Retinal pigment epithelial cell (primary cell): ENCODE measurements at places on chromosomes 16 and 17.

- DNase-seq: no peak
Measured at GRCh38 chr17:16428098-16428882, 12.9 kb downstream of the TRPV2 start.

DNA sequence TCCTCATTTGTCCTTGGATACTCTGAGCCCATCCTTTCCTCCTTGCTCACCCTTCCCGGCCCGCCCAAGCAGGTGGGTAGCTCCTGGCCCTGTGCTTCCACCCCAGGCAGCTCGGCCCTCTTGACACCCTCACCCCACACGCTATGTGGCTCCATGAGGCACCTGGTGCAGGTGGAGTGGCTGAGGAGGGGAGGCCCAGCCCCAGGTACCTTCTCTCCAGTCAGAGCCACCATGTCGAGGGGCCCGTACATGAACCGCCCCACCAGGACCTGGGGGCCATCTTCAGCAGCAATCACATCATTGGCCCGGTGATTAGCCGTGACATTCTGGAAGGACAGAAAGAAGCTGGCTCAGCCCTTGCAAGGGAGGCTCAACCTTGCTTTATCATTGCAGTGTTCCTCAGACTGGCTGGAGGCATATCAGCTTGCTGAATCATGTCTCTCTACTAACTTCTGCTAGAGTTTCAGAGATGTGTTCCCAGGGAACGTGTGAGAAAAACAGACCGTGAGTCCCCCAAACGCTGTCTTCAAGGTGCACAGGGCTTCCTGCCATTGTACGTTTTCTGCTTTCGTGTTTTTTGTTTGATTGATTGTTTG is 20.3 kb downstream of the PIMREG start:
- no peak for DNase-seq

DNA sequence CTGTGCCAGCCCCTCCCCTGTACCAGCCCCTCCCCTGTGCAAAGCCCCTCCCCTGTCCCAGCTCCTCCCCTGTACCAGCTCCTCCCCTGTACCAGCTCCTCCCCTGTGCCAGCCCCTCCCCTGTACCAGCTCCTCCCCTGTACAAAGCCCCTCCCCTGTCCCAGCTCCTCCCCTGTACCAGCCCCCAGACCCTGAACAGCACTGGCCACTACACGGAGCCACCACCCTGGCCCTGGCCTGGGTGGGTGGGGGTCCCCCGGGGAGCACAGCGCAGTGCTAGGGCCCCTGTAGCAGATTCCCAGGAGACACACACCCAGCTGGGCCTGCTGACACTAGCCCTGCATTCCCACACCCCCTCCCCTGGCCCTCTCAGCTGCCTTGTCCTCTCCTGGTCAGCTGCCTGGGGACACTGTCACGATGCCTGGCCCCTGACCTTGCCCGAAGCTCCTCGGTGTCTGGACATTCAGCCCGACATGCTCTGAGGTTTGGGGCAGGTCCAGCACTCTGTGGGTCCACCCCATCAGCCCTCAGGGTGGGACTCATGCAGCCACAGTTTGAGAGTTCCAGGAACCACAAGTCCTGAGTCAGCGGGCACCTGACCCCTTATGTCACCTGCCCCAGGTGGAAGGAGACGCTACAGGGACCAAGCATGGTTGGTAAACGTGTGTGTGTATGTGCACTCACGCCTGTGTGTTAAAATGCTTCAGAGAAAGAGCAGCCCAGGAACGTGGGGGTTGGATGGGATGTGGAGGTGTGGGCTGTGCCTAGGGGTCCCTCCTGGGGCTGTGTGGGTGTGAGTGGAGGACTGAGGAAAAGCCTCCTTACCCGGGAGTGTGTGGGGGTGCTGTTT is 114.2 kb downstream of the METRNL start:
- DNase-seq: no peak

GRCh38 chr17:56994009-56994792 is 16.3 kb downstream of the SCPEP1 start:
- DNase-seq: no peak

DNA sequence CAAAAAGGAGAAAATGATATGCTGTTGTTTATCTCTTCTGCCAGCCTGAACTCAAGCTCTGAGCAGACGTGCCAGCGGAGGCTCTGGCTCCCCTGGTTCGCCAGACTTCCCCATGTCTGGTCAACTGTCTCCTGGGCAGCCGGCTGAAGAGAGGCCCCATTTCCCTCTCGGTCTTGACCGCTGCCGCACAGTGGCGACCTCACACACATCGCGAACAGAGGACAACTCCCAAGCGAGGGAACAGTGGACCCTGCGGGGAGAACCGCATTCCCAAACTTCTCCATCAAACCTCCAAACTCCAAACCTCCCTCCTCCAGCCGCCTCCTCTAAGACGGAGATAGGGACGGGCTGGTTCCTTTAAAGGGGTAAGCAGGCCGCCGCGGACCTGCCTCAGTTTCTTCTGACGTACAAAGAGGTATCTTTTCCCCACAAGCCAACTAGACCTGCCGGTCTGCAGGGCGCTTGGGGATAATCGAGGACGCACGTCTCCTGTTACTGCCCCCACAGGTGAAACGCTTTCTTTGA is 24.9 kb upstream of the RFFL start:
- DNase-seq: no peak

DNA sequence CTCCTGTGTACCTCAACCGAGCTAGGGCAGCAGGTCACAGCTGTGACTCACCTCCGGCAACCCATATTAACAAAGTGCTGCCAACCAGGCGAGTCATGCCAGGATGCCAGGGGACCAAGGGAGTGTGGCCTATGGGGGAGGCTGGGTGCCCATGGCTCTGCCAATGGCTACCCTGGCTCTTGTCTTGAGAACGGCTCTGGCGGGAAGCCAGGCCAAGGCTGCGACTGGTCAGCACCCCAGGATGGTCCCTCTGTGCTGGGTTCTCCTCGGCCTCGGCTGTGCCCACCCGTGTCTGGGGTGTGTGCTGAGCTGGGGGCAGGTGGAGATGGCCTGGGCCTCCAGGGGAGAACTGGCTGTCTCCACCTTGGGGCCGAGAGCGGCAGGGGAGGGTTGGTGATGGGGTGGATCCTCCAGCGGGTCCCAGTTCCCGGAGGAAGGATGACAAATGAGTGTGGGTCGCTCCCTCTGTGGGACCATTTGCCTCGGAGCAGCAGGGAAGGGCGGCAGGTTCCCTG is 75.8 kb downstream of the MRC2 start:
- no peak for DNase-seq

DNA sequence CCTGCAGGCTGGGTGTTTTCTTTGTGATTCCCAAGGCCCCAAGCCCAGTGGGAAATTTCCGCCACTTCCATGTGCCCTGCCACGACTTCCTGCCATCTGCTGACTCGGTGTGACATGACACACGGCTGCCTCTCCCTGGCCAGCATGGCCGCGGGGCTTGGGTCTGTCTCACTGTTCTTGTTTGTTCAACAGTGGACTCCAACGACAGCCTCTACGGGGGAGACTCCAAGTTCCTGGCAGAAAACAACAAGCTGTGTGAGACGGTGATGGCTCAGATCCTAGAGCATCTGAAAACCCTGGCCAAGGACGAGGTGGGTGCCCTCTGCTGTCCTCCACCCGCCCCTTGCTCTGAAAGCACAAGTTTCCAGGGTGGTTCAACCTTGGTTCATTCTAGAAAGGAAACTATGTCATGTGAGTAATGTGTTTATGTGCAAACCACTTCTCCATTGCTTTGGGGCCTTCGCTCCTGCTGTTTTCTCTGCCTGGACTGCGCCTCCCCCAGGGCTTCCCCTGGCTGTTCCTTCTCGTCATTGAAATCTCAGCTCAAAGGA is 26.8 kb downstream of the KNOP1 start:
- no peak for DNase-seq

DNA sequence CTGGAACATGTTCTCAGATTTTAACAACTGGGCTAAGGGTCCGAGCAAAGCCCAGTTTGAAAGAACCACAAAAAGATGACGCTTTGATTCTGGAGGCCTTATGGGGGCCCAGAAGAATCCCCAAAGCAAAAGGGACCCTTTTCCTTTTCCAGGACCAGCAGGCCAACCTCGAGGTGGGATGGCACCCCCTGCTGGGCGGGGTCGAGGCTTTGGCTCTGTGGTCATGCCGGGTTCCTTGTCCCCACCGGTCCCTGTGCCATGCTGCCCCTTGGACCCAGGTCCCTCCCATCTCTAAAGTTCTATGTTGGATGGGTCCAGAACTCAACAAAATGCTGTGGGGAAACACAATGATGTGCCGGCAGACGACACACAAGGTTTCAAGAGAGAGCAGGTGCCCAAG is 30.9 kb downstream of the TMEM204 start:
- DNase-seq: no peak

GRCh38 chr17:50883850-50884438 is 17.8 kb upstream of the TOB1 start:
- DNase-seq: no peak

- no peak for DNase-seq
Measured at GRCh38 chr16:77116856-77117255, 74.1 kb upstream of the MON1B start.

DNA sequence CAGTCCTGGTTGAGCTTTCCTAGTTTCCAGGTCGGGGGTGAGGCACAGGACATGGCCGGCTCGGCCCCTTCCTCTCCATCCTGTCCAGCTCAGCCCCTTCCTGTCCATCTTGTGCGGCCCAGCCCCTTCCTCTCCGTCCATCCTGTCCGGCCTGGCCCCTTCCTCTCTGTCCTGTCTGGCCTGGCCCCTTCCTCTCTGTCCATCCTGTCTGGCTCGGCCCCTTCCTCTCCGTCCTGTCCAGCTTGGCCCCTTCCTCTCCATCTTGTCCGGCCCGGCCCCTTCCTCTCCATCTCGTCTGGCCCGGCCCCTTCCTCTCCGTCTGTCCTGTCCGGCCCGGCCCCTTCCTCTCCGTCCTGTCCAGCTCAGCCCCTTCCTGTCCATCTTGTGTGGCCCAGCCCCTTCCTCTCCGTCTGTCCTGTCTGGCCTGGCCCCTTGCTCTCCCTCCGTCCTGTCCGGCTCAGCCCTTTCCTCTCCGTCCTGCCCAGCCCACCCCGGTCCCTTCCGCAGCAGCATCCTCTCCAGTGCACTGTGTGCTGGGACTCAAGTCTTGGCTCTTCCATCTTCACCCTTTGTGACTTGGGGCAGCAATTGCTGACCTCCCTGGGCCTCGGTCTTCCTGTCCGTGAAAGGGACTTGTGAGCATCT is 5.5 kb upstream of the ZNF750 start:
- no peak for DNase-seq

DNA sequence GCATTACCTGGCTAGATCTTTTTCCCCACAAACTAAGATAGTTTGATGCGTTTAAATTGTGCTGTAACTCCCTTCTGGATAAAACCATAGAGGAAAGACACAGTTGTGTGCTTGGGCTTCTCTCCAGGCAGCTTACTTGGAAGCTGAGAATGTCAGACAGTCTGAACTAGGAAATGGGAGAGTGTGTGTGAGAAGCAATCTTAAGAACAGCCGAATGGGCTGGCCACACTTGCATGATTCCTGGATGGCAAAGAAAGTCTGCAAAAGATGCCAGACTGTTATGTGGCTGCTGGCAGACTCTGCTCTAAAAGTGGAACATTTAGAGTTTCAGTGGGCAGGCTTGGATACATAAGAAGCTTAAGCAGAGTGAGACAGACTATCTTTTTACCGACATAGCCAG is 384.3 kb upstream of the PSMD7 start:
- DNase-seq: no peak

- no peak for DNase-seq
Measured at GRCh38 chr17:56597495-56597990, 4.0 kb downstream of the NOG start.

GRCh38 chr16:82452004-82452756 is 174.6 kb upstream of the CDH13 start:
- no peak for DNase-seq

DNA sequence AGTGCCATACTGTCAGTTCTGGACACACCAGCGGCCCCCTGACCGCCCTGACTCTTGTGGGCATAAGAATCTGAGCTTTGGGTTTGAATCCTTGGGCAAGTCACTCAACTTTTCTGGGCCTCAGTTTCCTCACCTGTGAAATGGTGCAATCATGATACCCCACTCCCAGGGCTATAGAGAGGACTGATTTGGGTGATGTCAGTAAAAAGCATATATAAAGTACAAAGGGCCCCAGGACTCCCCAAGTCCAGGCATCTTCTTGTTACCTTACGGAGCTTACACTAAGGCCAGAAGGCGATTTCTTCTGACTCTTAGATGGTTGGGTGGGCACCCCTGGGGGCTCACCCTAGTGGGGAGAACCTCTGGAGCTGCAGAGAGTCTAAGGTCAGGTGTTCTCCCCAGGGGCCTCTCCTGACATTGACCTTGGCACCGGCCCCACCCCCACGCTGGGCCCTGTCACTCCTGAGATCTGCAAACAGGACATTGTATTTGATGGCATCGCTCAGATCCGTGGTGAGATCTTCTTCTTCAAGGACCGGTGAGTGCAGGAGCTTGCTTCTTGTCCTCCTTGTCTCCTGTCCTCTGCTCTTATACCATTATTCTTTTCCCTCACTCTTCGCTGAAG is 13.9 kb downstream of the MMP2 start:
- DNase-seq: no peak

GRCh38 chr16:53506254-53506653 is 3.2 kb upstream of the AKTIP start:
- DNase-seq: no peak

DNA sequence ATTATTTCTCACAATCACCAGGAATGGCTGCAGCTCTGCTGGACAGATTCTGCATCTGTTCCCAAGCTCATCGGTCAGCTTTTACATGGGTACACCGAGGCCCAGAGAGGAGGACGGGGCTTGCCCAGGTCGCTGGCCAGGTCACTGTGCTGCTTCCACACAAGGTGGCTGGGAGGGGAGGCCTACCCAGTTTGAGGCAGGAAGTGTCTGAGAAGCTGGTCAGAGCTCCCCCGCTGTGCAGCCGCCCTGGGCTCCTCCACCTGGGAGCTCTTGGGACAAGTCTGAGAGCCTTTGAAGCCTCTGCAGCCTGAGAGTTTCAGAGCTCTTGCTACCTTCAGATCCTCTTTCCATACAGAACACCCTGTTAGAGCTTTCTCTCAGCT is 143.3 kb downstream of the CLEC16A start:
- DNase-seq: no peak

DNA sequence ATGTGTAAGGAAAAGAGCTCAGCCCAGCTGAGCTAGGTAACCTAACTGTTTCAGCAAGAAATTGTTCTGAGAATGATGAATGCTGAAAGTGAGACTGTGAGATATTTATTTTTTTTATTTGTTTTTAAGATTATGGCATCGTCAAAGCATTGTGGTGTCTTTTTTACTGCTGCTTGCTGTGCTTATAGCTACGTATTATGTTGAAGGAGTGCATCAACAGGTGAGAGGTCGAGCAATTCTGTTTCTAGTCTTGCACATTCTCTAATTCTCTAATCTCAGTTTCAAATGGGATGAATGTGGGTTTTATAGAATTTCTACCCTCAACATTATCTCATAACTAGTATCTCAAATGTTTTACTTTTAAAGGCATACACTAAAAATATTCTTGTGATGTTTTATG is 29.9 kb downstream of the VMP1 start:
- DNase-seq: no peak

GRCh38 chr17:10843811-10844210 is 5.9 kb upstream of the PIRT start:
- DNase-seq: no peak

DNA sequence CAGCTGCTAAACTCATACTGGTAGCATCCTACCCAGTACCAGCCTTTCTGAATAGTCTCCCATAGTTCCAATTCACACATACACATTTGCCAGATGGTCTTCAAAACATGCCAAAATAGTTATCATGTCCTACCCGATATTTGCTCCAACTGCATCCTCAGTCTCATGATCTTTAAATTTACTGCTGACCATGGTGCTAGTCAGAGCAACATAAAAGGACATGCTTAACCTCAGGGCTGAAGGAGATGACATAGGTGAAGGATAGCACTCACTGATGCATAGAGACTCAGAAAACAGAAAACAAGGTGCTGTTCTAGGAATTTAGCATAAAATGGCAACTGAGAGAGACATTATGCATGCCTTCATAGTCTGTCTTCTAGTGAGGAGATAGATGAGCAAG is 200.6 kb upstream of the CCL2 start:
- DNase-seq: no peak

- DNase-seq: no peak
Measured at GRCh38 chr17:28216528-28216927, 102.5 kb upstream of the TMEM97 start.
